RCC 7860 (cell line): ENCODE measurements at places on chromosomes 3 and 15.

- no peak for DNase-seq
Measured at GRCh38 chr15:75030023-75030413, 6.6 kb downstream of the PPCDC start.

GRCh38 chr3:154214306-154214705 is 93.1 kb downstream of the ARHGEF26 start:
- DNase-seq = no peak

DNA sequence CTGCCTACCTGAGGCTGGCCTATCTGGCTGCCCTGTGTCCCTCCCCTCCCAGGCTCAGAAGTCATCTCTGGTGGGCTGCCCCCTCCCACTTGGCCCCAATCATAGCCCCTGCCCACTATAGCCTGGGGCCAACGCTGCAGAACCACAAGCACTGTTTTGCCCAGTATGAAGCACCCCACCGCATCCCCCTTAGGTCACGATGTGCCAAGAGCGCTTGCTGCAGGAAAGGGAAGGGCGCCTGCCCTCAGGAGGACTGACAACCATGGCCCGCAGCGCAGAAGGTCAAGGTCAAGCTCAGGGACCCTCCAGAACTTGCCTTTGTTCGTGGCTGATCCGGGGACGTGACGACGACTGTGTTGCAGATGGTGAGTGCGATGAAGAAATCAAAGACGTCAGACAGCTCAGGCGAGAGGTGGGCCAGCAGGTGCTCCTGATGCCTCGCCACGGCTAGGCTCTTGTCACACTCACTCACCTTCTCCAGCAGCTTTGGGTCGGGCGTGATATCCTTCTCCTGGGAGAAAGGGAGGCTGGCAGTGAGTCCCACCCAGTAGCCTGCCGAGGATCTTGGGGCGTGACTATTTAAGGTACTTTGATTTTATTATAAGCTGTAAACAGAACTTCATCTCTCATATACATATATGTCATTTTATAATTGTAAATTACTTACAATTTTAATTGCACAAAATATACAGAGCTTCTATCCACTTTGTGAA is 146.6 kb downstream of the ATP10A start:
- no peak for DNase-seq

DNA sequence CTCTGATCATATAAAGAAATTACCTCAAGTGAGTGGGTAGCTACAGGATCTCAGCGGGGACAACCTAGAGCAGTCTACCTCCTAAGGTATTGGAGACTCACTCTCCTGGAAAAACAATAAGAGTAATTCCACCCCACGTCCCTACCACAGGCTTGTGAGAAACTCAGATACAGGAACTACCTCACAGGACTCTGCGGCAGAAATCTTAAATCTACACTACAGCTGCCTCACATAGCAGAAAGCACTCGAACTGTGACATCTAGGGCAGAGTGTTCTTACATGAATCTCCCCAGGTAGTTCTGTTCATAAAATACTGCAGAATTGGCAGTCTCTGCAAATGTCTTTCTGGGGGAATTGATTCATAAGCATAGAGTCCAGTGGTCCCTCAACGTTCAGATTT is 382.9 kb upstream of the IL12A start:
- no peak for DNase-seq

GRCh38 chr3:175107995-175108394 is 248.9 kb downstream of the NAALADL2 start:
- DNase-seq = no peak

- no peak for DNase-seq
Measured at GRCh38 chr3:104206925-104207324, 1159.8 kb upstream of the ALCAM start.

DNA sequence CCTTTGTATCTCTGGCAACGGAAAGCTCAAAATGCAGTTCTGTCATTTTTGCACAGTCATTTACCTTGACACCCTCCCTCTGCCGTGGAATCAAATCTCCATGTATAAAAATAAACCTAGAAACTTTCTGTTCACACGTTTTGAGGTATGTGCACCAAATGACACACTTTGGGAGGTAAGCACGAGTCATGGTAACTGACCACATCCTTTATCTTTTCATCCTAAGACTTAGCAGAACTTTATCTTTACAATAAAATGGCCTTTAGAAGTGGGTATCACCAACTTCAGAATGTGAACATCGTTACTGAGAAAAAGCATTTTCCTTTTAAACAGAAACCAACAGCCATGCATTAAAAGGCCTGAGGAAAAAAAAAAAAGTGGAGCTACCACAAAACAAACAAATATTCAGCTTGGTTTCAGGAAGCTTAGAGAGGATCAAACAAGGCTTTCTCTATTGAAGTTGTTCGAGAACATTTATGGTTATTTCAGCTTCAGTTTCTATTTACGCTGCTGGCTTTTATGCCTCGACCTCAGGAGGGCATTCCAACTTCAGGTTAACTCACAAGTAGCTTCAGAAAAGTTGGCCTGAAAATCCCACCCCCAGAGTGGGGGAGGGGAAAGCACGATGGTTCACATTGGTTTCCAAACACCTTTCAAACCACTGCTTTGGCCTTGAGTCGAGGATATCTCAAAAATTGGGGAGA is 171.1 kb upstream of the ICE2 start:
- no peak for DNase-seq

DNA sequence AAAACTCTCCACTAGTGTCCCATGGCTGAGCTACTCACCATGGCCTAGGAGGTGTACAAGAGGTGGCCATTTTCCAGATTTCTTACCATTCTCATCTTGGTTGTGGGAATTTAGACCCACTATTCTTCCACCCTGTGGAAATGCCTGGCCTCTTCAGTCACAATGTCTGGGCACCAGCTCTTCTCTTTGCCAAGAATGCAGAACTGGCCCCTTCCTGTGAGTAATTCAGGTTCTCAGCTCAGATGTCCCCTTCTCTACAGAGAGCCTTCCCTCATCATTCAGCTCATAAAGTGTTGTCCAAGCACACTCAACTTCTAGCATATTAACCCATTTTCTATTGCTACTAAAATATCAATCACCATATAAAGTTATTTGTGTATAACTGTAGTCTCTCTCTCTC is 575.5 kb upstream of the KCNMB2 start:
- DNase-seq = no peak

GRCh38 chr3:15284121-15284889 is 48.1 kb downstream of the SH3BP5 start:
- DNase-seq = no peak

GRCh38 chr15:38490242-38490922 is 36.5 kb downstream of the FAM98B start:
- DNase-seq = no peak

GRCh38 chr3:157542711-157543500 is 39.7 kb upstream of the VEPH1 start:
- no peak for DNase-seq

DNA sequence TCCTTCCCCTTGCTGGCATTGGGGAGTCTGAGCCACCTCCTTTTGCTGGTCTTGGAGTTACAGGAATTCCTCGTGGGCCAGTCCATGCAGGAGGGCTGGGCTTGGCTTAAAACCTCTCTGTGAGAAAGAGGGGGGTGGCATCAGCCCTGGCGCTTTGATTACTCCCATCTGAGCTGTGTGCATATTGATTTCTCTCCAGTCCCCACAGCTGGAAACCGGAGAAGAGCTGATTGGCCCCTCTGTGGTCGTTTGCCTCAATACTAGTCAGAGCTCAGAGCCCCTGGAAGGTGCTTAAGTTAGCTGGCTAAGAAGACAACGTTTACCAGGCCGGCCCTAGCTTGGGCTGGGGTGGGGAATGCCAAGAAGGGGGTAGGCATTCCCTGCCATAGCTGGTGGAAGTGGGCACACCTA is 4.0 kb upstream of the RASGRF1 start:
- DNase-seq = no peak
